ENCODE measurements at places on chromosomes 4 and X. TPM values are rescaled to one million over a fixed set of nuclear protein-coding genes. Genes with fewer than 3 reads are reported as not detected.

GAGE12H gene
- total RNA-seq: 25.4 TPM

DNA sequence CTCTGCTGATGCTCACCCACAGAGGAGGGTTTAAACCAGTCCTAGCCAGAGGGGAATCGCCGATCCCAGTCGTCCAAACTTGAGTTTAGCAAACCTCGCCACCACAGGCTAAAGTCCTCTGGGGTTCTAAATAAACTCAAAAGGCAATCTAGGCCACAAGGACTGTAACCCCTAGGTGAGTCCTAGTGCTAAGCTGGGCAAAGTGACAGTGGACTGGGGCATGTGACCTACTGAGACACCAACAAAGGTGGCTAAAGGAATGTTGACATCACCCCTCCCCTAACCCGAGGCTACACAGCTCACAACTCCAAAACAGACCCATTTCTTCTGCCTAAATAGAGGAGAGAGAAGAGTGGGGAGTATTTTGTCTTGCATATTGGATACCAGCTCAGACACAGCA, 142.8 kb upstream of the PRDX4 start:
- DNase-seq: no peak

DNA sequence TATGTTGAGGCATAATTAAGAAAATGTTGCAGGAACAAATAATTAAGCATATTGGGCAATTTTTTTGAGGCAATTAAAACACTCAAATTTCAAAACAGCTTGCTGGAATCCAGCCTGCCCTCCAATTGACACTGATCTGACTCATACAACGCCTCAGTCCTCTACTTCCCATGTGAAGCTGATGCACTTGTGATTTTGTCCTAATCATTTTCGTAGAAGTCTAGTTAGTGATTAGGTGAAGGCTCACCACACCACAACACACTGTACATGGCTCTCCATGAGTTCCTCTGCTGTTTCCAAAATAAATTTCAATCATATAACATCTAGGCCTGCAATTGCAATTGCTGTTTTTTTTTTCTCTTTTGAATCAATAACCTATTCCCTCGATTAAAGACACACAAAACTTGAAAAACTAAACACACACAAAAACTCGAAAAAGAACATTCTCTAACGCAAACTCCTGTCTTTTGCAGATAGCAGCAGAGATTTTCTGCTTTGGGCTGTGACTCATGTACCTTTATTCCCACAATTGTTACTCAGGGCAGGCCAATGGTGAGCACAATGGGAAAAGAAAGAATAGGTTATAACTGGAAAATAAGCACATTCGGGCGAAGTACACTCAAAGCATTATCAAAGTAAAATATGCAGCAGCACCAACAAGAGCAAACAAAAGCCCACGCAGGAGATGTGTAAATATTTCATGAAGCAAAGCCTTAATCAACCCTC, 1.7 kb downstream of the GPRIN3 start:
- no peak for DNase-seq

DNA sequence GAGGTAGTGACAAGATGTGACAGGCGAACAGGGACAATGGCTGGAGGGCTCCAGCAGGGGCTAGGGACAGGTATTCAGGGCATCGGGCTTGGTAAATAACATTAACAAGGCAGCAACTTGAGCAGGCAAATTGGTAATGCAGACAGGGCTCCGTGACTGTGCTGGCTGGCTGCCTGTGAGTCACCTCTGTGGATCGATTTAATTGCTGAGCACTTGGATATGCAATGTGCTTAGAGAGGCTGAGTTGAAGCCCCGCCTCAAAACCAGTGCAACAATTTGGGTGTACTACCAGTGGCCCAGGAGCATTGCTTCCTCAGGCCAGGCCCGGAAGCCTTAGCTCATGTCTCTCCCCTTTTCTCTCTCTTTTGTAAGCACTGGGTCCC, 19.5 kb downstream of the CNGA2 start:
- DNase-seq: no peak

DNA sequence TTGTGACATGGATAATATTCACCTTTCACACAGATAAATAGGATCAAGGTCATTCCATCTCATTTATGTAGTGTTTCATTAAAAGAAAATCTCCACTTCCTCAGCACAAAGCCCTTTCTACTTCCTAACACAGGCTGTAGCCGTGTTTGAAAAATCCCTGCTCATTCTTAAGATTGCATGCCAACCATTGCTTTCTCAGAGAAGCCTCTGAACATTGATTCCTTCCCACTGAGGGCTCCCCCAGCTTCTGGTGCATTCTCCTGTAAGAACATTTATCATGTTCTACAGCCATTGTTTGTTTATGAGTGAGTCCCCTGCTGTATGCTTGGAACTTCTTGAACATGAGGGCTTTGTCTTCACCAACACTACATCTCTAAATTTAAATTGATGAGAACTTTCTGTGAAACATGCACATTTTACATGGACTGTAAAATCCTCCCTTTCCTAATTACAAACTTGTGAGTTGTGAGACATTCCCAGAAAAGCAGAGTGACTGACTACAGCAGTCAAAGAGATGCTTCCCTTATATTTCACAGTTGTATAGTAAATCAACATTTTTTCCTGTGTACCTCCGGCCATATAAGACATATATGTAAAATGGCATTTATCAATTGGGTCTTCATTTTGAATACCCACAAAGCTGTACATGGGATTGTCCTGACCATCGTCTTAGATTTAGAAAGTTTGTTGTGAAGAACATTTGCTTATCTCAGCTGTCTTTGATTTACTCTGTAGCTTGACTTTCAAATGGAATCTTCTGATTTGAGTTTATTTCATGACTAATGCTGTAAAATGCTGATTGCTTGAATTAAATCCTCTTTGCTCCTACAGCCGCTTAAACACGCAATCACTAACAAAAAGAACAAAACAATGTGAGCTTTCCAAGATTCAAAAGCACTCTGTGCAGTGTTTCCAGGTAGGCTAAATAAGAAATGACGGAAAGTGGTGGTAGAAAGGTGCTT, 600.5 kb upstream of the SLIT2 start:
- no peak for DNase-seq

GRCh38 chr4:78069319-78069718, 12.2 kb downstream of the FRAS1 start:
- DNase-seq: no peak

PLP1 gene
- total RNA-seq: 543 TPM

CRLF2 gene
- 1.1 TPM for total RNA-seq

ANK2 gene
- 83.9 TPM for total RNA-seq

GRCh38 chrX:75337525-75337924, 63.6 kb downstream of the UPRT start:
- no peak for DNase-seq

SHROOM2 gene
- total RNA-seq: 4.4 TPM

GRCh38 chr4:156805696-156806095, 165.9 kb downstream of the PDGFC start:
- DNase-seq: peak; percentile 0

DNA sequence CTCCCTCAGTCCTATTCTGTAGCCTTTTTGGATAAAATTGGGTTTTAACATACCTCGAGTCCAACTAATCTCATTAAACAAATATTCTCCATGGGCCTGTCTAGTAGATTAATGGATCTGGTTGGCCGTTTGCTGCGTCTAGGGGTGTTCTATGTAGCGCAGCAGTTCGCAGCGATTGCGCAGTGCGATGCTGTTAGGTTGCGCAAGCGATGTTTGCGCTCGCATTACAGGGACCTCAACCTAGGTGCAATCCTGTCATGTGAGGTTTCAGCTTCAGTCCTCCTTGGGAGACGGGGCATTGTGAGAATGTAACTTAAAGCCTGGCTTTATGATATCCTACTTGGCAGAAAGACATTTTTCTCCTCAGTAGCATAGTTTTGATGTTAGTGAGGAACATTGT, 14.0 kb downstream of the OGT start:
- DNase-seq: no peak

- no peak for DNase-seq
Observed at GRCh38 chr4:145320294-145320693, 139.9 kb upstream of the OTUD4 start.

UPF3B gene
- total RNA-seq: 4.5 TPM

DNA sequence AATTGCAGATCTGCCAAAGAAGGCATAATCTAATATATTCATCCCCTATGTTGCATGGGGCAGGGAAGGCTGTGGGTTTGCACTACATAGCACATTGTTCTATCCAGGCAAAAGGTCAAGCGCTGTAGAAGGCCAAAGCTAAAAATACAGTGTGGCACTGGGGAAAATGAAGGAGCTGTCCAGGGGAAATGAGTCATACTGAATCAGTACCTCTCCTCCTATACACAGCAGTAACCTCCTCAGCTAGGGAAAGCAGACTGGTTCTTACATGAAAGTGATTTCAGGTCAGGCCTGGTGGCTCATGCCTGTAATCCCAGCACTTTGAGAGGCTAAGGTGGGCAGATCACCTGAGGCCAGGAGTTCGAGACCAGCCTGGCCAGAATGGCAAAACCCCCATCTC, 31.0 kb upstream of the SLC25A4 start:
- DNase-seq: peak; percentile 97

- DNase-seq: no peak
Observed at GRCh38 chr4:134057356-134057755, 144.2 kb downstream of the PABPC4L start.

DNA sequence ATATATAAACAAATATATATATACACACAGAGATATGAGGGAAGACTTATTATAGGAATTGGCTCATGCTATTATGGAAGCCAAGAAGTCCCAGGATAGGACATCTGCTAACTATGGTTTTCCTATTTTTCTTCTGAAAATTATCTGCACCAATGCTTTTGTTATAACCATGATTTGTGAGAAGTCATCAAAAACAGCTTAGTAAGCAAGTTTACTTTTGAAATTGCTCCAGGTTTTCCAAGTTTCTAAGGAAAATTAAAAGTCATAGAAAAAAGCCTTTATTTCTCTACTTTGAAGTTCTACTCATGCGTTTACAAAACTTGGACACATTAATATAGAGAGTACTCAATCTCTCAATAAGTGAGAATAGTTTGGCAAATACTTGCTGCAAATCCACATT, 213.1 kb downstream of the TRAM1L1 start:
- DNase-seq: no peak

PAGE5 gene
- 18.9 TPM for total RNA-seq

ARL13A gene
- not detected for total RNA-seq

DNA sequence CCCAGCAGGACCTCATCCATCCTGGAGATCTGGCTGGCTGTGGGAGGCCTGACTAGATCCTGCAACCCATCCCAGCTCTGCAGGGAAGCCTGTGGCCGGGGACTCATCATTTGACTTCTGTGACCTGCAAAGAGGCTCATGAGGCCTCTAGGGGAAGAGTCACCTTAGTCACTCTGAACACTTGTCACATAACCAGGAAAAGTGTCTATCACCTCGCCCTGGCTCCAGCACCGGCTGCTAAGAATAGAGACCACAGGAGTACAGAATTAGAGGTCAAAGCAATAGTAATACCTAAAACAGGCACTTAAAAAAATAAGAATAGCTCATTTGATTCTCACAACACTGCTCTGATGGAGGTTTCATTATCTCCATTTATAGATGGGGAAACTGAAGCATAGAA, 3.8 kb upstream of the NSG1 start:
- DNase-seq: no peak

GRCh38 chr4:128298852-128299251, 11.2 kb upstream of the PGRMC2 start:
- DNase-seq: peak; percentile 15

ITGB1BP2 gene
- total RNA-seq: 0.59 TPM

GRCh38 chr4:152344001-152344400, 191.9 kb downstream of the FBXW7 start:
- no peak for DNase-seq

HMX1 gene
- total RNA-seq: 1.3 TPM

SMIM43 gene
- total RNA-seq: not detected

- DNase-seq: no peak
Observed at GRCh38 chr4:186946136-186946535, 222.5 kb upstream of the FAT1 start.

DNA sequence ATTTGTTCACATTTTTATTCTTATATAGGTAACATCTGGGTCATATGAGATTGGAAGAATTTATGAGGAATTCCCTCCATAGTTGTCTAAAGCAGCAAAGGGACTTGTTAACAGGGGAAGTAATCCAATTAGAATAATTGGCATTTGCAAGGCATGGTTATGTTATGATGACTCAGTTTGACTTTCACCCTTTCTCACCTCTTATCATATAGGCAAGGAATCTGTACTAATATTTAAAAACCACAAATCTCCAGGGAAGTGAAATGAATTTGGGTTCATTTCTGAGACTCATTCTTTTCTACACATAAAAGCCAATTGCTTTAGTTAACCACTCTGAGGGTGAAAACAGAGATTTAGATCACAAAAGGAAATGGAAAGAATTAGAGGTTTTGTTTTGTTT, 281.5 kb upstream of the DKK2 start:
- no peak for DNase-seq

MAGEC3 gene
- not detected for total RNA-seq

DNA sequence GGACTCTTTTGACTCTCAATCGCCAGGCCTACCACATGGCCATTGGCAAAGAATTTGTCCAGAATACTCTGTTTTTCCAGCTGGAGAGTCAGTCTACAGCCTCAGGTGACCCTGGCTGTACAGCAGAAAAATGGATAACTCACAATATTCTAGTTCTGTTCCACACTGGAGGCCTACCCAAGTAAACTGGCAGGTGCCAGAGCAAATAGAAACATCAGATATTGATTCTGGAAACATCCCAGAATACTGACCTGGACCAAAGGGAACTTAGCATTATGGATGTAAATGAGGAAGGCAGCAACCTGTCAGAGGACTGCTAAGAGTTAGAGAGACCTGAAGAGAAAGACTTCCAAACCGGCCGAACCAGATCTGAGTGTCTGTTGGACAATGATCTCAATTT, 147.9 kb upstream of the SMAD1 start:
- DNase-seq: no peak

SSX2 gene
- not detected for total RNA-seq

DNA sequence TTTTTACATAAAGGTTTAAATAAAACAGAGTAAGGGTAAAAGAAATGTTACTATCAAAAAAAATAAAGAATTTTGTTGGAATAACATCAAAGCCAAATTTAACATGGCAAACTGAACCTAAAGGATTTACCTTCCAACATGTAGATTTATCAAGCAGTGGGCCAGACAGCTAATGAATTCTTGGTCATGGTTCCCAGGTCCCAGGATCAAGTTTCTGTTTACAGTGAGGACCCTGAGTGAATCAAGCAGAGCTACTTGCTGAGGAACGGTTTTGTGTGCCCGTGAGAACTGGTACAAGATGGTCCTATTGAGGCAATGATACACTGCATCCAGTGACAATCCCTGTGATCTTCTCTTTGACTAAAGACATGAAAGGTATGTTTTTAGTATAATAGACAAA, 157.1 kb downstream of the CDS1 start:
- DNase-seq: no peak

GRCh38 chr4:170391066-170391740, 301.4 kb upstream of the AADAT start:
- no peak for DNase-seq

NAAA gene
- 0.80 TPM for total RNA-seq

DNA sequence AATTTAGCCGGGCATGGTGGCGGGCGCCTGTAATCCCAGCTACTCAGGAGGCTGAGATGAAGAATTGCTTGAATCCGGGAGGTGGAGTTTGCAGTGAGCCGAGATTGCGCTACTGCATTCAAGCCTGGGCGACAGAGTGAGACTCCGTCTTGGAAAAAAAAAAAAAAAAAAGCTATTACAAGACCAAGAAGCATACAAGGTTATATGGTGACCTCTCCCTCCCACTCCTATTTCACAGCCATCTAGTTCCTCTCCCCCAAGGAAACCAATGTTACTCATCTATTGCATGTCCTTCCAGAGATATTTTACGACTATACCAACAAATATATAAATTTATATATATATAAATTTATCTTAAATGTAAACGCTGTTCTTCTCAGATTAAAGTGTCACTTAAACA, 3.2 kb downstream of the SLC9A7 start:
- DNase-seq: no peak

LRP2BP gene
- total RNA-seq: 0.71 TPM

- no peak for DNase-seq
Observed at GRCh38 chrX:9003041-9003440, 30.9 kb downstream of the FAM9B start.

TLR1 gene
- 5.5 TPM for total RNA-seq
